ENCODE measurements at places on chromosomes 12 and 14.

DNA sequence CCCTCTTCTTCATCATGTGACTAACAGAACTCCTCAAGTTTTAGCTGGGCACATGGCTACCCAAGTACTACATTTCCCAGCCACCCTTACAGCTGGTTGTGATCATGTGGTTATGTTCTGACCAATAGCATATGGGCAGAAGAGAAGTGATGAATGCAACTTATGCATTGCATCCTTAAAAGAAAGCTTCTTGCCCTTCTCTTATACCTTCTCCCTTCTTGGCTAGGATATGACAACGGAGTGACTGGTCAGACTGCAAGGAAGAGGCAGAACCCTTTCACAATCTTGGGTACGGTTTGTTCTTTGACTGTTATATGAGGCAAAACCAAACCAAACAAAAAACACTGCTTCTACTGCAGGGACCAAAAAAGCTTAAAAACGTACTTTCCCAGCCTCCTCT is 66.5 kb upstream of the MAX start:
- DNase-seq, result peak; percentile 28

DNA sequence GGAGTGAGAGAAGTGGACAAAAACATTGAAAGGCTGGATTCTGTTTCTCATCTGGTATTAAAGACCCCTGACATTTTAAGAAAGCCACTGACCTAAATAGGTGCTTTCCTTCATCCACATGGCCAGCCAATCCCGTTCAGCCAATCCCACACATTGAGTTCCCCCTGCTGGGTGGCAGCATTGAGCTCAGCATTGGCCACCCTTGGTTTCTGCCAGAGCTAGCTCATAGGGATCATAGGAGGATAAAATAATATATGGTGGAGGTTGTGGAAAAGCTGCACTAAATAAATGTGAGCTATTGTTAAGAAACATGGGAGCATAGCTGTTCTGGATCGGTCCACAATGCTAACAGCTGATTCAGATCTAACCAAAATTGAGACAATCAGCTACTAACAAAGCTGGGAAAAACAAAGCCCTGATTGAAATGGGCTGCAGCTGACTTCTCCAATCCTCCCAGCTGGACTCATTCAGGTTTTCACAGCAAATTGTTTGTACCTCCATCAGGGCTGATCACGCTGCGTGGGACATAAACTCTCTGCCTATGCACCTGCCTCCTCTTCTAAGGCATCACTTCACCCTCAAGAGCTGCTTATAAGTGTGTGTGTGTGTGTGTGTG is 256.5 kb downstream of the EMP1 start:
- DNase-seq, result no peak

DNA sequence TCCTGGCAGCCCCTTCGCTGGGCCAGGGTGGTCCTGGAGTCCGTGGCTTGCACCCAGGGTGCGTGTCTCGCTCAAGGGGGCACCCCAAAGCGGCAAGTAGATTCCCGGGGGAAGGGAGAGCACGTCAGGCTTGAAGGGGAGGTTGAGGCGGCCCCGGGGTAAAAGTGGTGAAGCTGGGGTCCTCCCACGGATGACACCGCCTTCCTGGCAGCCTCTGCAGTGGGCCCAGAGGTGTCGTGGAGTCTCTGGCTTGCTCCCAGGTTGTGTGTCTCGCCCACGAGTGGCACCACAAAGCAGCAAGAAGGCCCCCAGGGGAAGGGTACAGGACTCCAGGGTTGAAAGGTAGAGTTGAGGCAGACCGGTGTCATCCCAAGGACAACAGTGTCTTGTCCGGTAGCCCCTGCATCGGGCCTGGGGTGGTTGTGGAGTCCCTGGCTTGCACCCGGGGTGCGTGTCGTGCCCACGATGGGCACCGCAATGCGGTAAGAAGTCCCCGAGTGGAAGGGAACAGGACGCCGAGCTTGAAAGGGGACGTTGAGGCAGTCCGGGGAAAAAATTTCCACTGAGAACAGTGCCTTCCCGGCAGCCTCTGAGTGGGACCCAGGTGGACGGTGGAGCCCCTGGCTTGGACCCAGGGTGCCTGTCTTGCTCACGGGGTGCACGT is 158.0 kb upstream of the ALG10B start:
- no peak for DNase-seq

DNA sequence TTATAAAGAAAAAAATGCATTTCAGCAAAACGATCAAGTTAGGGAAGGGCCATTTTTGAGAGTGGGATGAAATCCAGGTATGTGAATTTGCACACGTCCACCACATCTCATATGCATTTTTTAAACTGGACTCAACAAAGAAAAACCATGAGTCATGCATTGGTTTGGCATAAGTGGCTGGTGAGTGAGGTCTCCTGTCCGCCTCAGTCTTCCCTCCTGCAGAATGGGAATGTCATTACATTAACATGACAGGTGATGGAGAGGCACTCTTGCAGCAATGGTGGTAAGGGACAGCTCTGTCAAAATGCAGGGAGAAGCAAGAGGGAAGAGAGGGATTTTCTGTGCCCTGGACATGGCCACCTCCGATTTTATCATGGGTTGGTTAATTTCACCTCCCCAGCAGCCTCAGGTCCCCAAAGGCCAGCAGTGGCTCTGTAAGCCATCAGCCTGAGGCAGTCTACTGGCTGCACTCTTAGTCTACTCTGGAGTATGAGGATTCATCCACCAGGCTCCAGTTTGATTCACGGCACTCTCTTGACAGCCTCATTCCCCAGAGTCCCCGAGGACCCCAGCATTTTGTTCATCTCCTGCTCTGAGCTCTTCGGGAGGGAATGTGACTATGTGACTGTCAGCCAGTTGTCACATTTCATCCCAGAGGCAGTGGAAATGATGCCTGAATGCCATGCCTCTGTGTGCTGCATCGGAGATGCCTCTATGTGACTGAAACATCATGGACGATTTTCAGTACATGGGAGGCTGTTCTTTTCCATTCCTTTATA is 17.1 kb upstream of the PWP1 start:
- no peak for DNase-seq

DNA sequence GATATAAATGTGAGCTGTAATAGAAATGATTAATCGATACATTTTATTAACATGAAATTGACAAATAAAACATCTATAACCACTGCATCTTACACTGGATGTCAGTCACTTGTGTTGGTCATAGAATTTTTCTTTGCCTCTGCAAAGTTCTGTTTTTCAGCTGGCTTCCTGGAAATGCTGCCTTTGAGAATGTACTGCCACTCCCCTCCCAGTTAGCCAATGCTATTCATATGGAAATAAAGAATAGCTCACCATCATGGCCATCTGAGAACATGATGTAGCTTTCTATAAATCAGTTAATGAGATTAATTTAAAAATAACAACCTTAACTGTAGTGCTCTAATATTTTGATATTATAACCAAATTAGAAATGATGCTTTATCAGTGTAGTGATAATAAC is 41.1 kb downstream of the SLCO1B1 start:
- DNase-seq, result no peak

DNA sequence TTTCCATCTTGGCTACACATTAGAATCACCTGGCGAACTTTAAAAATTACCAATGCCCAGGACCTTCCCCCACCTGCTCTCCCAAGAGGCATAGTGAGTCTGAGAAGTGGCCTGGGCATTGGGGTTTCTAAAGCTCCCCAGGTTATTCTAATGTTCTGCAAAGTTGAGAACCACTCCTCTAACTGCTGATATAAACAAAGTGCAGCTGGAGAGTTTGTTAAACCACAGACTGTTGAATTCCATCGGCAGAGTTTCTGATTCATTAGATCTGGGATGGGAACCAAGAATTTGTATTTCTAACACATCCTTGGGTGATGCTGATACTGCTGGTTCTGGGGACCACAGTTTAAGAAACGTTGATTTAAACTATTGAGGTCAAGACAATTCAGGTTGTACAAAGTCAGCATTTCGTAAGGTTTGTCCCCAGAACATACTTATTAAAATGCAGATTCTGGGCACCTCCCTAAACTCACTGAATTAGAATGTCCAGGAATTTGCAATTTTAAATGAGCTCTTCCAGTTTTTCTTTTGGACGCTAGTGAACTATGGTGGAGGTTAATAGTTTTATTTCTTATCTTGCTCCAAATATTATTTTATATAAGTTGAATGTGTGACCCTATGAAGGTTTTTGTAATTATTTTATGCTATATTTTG is 309.1 kb downstream of the NRXN3 start:
- DNase-seq, result no peak

- no peak for DNase-seq
Measured at GRCh38 chr14:100576091-100577085, 10.8 kb downstream of the BEGAIN start.

GRCh38 chr14:34707722-34708121 is 6.7 kb downstream of the CFL2 start:
- no peak for DNase-seq

- no peak for DNase-seq
Measured at GRCh38 chr14:55088356-55088755, 36.9 kb downstream of the MAPK1IP1L start.

DNA sequence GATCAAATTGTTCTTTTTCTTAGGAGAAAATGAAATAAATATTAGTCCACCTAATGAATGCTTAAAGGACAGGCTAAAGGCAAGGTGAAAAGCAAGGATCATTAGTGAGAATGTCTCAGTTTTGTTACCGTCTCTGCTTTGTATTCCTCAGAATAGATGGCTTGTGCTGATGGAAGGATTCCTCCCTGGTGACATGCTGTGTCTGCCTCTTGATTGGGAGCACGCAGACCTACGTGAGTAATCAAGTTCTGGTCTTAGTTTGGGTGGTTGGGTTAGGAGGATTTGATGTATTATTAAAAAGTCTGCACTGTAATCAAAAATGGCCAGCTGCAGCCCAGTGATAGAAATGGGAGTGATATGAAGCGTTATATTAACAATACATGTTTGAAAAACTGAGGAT is 78.8 kb upstream of the RTL1 start:
- no peak for DNase-seq

DNA sequence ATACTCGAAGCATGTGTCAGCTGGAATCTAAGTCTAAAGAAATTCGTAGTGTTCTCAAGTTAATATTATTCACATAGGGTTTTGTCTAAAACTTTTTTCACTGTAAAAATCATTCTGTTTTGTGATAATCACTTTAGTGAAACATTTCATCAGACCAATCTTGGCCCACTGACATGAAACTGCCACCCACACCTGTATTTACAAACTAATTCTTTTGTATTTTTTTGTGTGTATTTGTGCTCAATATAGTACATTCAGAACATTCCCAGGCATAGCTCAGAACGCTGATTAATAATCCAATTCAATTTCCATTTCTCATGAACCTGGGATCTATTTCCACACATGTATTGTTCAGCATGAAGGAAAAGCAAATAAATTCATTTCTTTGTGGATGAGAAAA is 191.7 kb downstream of the RASSF9 start:
- DNase-seq, result no peak

DNA sequence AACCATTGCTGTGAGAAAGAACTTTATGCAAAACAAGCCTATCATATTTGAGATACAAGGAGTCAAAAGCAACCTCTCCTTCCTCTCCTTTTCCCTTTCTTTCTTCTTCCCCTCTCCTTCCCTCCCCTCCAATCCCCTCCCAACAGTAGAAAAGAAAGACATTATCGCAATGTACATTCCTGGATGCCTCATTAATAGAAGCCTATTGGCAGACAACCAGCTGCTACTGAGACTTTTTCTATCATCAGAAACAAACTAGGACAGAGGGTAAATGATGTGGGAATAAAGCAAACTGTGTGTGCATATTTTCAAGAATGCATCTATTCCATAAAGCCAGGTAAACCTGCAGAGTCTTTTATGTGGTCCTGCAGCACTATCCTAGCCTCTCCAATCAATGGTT is 237.2 kb downstream of the ITPR2 start:
- DNase-seq, result no peak

GRCh38 chr14:69808919-69809808 is 12.1 kb upstream of the SLC10A1 start:
- DNase-seq, result no peak

DNA sequence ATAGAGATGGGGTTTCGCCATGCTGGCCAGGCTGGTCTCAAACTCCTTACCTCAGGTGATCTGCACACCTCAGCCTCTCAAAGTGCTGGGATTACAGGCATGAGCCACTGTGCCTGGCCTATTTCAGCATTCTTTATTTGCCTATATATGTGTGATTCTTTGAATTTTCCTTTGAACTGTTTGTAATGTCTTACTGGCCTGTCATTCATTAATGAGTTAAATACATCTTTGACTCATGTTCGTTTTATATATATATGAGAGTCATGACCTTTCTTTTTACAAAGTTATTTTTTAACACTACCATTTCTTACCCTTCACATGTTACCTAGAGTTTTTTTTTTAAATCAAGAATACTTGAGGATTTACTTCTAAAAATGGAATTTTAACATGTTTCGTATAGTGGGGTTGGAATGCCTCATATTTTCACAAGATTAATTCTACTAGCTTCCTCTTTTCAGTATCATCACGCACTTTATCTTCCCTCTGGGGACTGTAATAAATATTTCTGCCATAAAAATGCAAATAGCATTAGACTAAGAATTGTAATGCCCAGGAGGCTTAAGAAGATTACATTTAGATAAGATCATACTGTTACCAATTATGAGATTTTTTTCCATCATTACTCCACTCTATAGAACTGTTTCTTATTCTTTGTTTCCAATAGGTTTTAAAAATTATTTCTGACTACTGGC is 66.7 kb downstream of the NTN4 start:
- no peak for DNase-seq

- DNase-seq, result no peak
Measured at GRCh38 chr12:41064411-41064810, 123.7 kb upstream of the PDZRN4 start.

GRCh38 chr14:69812711-69813110 is 15.7 kb upstream of the SLC10A1 start:
- peak; percentile 11 for DNase-seq

DNA sequence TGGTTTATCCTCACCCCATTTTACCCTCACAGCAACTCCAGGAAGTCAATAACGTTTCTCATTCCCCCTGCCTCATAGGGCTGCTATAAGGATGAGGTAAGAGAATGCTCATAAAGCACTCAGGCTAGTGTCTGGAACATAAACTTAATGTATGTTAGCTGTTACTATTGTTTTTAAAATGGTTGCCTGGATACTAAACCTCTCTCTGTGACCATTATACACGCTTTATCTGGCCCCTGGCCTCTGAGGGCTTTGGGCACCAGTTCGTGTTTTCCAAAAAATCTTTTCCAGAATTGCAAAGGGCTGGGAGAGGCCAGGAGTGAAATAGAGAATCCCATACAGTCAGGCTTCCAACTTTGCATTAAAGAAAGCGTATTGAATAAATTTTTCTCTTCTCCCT is 113.9 kb downstream of the KTN1 start:
- no peak for DNase-seq

Data from RPMI8226 (cell line).